ENCODE measurements at places on chromosomes 13 and 19.

- DNase-seq = no peak
These were observed 1.6 kb downstream of the ZNF649 start for GRCh38 chr19:51903192-51903591.

GRCh38 chr19:17519967-17520366, 8.5 kb downstream of the PGLS start:
- DNase-seq = no peak

DNA sequence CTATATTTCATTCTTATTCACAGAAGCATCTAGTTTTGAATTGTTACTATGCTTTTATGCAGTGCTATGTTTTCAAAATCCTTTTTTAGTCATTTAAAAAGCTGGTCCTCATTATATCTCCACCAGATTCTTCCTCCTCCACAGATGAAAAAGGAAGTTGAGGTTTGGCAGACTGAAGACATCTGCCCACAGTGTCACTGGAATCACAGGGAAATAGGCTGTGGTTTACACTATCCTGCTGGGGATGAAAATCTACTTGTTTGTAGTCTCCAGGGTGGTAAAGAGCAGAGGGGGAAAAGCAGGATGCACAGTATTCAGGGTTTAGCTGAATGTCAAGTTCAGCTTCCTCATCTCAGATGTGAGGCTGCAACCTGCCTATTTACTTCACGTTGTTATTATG, 351.2 kb downstream of the DNAJC15 start:
- DNase-seq = no peak

- DNase-seq = no peak
These were observed 14.7 kb downstream of the MAG start for GRCh38 chr19:35306473-35307246.

DNA sequence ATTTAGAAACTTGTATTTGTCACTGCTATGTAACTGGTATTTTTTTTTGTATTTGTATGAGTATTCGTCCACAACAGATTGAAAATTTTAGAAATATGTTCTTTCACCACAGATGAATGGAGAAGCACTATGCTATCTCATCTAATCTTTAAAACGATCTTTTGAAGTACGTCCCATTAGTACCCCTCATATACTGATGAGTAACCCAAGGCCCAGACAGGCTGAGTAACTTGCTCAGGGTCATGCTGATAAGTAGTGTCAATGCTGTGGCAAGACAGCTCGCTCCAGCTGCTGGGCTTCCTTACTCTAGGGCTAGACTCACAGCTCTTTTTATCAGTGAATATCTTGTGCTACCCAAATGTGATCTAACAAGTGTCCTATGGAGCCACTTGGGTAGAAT, 154.2 kb downstream of the SUCLA2 start:
- DNase-seq = no peak

DNA sequence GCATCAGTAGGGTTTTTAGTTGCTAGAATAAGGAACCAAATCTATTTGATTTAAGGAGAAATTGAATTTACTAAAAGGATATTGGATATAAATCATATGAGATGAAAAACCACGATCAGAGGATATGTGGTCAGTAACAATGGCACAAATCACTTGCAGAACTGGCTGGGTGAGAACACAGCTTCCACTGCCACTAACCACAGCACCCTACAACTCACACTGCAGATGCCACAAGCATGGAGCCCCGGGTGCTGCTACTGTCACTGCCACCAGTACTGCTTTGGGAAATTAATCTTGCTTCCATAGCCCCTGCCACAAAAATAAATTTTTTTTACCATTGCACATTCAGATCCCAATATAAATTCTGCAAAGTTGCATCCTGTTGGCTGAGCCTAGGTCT, 40.6 kb upstream of the KLF12 start:
- DNase-seq = no peak

DNA sequence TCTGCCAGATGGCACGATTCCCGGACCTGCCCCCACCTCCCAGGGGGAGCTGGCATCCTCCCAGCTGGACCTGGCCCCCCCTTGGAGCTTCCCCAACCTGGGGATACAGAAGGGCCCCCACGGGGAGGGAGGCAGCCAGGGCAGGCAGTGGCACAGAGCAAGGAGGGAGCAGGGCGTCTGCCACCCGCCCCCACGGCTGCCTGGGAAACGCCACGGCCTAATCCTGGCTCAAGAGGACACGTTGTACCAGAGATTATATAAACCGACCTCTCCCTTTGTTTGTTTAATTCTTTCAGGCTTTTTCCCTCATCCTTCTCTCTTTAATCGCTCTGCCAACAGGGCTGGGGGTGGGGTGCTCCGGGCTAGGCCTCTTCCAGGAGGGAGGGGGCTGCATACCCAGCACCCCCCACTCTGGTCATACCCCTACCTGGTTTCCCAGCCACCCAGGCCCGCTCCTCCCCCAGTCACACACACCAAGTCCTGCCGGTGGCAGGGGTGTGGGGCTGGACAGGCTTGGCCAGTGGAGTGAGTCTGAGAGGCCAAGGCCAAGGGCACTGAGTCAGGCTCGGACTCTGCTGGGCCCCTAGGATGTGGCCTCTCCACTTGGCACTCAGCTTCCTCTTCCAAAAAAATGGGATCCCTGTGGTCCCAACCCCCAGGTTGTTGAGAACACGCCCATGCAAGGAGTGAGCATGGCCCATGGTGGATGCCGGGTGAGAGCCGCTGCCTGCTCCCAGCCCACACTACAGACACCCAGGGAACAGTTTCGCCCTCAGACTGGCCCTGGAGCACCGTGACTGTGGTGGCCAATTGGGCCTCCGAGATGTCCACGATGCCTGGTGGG, 29.5 kb upstream of the NFIC start:
- peak; percentile 94 for DNase-seq

DNA sequence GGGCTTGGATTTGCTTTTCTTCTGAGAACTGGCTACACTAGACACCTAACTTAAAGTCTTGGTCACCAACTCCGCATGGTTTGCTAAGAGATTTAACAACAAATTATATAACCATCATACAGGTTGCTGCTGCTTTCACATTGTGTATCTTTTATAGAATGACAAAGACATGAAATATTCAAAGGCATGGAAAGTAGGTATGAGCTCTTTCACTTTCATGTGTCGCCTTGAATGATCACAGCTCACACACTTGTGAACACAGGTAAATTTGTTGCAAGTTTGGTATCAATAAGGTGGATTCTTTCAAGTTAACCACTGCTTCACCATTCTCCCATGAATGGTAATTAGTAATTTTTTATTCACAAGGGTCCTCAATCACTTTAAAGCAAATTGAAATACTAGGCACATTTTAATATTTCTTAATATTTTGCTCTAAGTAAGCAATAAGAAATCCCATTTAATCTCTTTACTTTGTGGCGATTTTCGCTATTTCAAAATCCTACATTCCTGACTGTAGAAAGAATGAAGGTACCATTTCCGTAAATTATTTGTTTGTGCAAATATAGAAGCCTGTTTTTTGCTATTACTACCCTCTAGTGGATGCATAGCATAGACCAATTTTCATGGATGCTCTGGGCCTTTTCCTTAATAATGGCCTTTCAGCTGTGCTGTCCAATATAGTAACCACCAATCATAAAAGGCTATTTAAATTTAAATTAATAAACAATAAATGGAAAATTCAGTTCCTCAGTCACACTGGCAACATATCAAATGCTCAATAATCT, 45.5 kb upstream of the FREM2 start:
- no peak for DNase-seq

GRCh38 chr19:3386447-3387234, 20.3 kb downstream of the NFIC start:
- no peak for DNase-seq

DNA sequence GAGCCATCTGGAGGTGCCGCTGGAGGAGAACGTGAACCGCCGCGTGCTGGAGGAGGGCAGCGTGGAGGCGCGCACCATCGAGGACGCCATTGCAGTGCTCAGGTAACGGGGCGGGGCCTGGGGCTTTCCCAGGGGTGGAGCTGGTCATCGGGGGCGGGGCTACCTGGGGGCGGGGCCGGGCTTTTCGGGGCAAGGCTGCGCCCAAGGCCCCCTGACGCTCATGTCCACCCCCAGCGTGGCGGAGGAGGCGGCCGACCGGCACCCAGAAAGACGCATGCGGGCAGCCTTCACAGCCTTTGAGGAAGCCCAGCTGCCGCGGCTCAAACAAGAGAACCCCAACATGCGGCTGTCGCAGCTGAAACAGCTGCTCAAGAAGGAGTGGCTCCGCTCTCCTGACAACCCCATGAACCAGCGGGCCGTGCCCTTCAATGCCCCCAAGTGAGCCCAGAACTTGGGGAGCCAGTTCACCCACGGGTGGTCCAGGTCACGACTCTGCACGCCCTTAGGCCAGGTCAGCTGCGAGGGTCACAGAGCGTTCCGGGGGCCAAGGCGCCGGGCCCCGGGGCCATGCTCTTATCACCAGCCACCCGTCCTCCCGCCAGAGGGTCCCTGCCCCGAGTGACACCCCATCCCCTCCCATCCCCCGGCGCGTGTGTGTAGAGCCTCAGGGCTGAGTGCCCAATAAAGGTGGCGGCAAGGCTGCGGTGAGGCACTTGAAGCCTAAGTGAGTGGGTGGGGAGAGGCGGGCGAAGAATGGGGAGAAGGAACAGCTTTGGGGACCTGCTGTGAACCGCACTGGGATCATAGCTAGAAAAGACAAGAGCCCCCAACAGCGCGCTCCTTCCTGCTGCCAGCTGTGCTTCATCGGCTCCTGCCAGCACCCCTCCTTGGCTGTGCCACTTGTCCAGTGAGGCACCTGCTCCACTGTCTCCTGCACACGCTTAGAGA, 10.7 kb downstream of the CCDC124 start:
- DNase-seq = no peak

DNA sequence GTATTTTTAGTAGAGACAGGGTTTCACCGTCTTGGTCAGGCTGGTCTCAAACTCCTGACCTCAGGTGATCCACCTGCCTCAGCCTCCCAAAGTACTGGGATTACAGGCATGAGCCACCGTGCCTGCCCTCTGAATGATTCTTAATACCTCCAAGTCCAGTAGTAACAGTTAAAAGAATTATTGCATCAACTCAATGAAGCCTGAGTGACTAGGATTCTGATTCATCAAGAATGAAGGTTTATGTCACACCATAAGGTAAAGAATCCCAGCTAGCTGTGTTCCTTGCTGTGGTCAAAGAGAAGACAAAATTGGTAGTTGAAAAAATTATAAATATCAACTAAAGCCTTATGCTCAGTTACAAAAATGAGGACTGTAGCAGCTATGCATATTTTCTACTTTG, 81.2 kb upstream of the ABCC4 start:
- no peak for DNase-seq

GRCh38 chr13:44064357-44064756, 184.7 kb downstream of the LACC1 start:
- no peak for DNase-seq

GRCh38 chr13:110413016-110413675, 106.1 kb downstream of the COL4A2 start:
- no peak for DNase-seq

DNA sequence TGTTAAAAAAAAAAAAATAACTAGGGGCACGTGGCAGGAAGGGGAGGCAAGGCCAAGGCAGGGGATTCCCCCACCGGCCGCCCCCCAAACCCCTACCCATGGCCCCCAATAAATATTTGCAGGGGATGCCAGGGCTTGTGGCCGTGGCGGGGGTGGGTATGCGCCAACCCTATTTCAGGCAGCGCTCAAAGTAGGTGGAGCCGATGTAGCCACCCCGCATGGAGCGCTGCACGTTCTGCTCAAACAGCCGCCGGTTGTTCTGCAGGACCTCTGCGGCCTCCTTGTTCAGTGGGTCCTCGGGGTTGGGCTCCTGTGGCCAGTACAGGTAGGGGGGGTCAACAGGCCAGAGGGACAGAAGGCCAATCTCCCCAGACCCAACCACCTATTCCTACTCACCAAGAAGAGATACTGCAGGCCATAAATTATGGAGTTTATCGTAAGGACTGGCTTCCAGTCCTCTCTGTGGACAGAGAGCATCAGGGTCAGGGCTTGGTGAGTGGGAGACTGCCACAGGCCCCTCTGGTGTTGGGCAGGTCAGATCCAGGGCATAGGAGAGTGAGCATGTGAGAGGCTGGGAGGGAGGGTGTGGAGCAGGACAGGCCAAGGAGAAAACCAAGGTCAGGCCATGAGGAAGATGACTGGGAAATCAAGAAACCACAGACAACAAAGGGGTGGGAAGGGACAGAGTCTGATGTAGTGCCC, 1.2 kb upstream of the CHMP2A start:
- DNase-seq = no peak

- no peak for DNase-seq
These were observed 19.2 kb upstream of the LATS2 start for GRCh38 chr13:21080593-21080891.

DNA sequence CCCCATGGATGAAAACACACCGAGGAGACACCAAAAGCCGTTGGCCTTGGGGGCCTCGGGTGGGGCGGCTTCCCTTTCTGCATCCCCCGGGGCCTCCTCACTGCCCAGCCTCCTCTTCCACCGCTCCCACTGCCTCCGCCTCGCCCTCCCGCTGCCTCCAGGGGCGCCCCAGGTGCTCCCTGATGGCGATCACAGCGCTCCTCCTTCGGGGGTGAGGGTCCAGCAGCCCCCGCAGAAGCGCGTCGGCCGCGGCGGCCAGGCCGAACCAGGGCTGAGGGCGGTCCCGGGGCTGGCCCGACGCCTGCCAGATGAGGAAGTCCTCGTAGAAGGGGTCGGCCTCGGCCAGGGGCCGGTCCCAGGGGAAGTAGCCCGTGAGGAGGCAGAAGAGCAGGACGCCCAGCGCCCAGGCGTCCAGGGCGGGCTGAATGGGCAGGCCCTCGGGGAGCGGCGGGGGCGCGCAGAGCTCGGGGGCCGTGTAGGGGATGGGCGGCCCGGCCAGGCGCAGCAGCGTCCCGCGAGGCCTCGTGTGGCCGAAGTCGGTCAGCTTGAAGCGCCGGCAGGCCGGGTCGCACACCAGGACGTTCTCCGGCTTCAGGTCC, 7.2 kb downstream of the SBK2 start:
- no peak for DNase-seq

- DNase-seq = no peak
These were observed 10.3 kb upstream of the MYCBP2 start for GRCh38 chr13:77337159-77337558.

GRCh38 chr19:48961051-48961649, 4.0 kb upstream of the FTL start:
- DNase-seq = no peak

GRCh38 chr19:57241176-57241575, 744 bp downstream of the ZNF805 start:
- DNase-seq = no peak

- no peak for DNase-seq
These were observed 14.3 kb downstream of the ZNF296 start for GRCh38 chr19:45061965-45062364.

GRCh38 chr13:19604306-19604705, 29.2 kb upstream of the MPHOSPH8 start:
- DNase-seq = no peak

Measured in cortex of kidney (tissue), 1 donor.